Calu3 (cell line): ENCODE measurements at places on chromosomes 2 and 18. TPM values are rescaled to one million over a fixed set of nuclear protein-coding genes. Genes with fewer than 3 reads are reported as not detected.

DNA sequence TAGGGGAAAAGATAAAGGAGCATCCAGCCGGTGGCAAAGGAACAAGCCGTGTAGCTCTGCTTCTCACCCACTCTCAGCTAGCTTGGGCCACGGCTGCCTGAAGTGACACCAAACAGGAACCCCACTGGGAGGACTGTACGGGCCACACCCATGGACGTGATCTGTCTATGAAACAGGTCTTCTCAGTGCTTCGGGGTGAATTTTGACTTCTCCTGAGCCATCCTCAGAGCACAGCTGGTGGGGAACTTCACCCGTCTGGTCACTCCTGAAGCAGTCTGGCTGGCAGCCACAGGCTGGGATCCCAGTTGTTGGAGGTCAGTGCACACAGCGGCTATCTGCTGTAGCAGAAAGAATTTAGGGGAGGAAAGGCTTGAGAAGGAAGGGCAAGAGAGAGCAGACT lies 223.8 kb downstream of the FAM210A start:
- DNase-seq = no peak
- no peak overlapping the region for H3K27ac ChIP-seq
- peaks cover 36% of the 10 kb centered on the region for H3K27me3 ChIP-seq
- no peak overlapping the region for H3K4me3 ChIP-seq
- H3K36me3 ChIP-seq = no peaks in the 10 kb centered on the region
- H3K4me1 ChIP-seq = no peaks in the 10 kb centered on the region

GRCh38 chr2:3201281-3201680 lies 176.3 kb downstream of the EIPR1 start:
- no peaks in the 10 kb centered on the region for H3K4me1 ChIP-seq
- H3K27me3 ChIP-seq = no peaks in the 10 kb centered on the region
- H3K36me3 ChIP-seq = peaks cover 4% of the 10 kb centered on the region
- no peak overlapping the region for H3K27ac ChIP-seq

- no peak for DNase-seq
- H3K4me3 ChIP-seq = no peak overlapping the region
- H3K27me3 ChIP-seq = no peaks in the 10 kb centered on the region
- H3K27ac ChIP-seq = no peak overlapping the region
Measured at GRCh38 chr2:65276609-65277008, 49.0 kb downstream of the ACTR2 start.

DNA sequence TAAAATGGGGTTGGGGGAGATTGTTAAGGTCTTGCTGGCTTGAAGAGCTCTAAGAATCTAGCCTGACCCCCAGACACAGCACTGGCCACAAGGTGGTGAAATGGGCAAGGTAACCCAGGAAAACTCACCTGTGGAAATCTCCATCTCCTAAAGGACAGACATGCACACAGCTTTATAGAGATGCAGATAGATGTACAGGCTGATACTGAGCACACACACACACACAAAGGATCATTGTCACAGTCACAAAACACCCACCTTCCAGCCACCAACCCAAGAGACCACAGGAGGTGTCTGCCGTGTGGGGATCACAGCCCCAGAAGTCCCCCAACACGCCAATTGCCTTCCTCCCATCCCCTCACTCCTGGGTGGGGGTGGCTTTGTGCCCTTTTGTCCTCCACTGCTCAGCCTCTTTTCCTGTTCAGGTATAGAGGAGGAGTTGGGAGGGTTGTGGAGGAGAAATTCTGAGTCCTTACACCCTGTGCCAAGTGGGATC lies 3.2 kb upstream of the CYP26B1 start:
- H3K4me1 ChIP-seq = peaks cover 31% of the 10 kb centered on the region
- no peak overlapping the region for H3K27ac ChIP-seq
- peak overlapping the region; percentile 92 for H3K4me3 ChIP-seq
- peaks cover 20% of the 10 kb centered on the region for H3K36me3 ChIP-seq
- peaks cover 71% of the 10 kb centered on the region for H3K27me3 ChIP-seq

The MPP4 gene
- total RNA-seq = 0.44 TPM in 1 of 2 replicates, not detected in the other

The SAG gene
- not detected in 2 replicates for total RNA-seq

The SPEG gene
- 13.4 and 16.7 TPM in 2 replicates for total RNA-seq

The RIF1 gene
- total RNA-seq = 75.7 and 78.1 TPM in 2 replicates
